Dorsolateral prefrontal cortex (tissue), 122 donors: ENCODE measurements at places on chromosomes 1 and 21. TPM values are rescaled to one million over a fixed set of nuclear protein-coding genes. Genes with fewer than 3 reads are reported as not detected.

Gene TFAP2E
- 7.3 TPM for total RNA-seq

Gene CASZ1
- total RNA-seq, result 2.1 TPM

Gene DISP3
- 16.9 TPM for total RNA-seq

Gene EXOC8
- total RNA-seq, result 20.4 TPM

Gene SF3B4
- total RNA-seq, result 30.3 TPM

Gene FOXD2
- 0.16 TPM for total RNA-seq

Gene KRTAP7-1
- total RNA-seq, result not detected

Gene SPATA6
- total RNA-seq, result 36.3 TPM

Gene SYTL1
- 0.88 TPM for total RNA-seq

Gene FLG2
- not detected for total RNA-seq

Gene WDR64
- total RNA-seq, result 1.2 TPM

Gene LIN28A
- total RNA-seq, result not detected

GRCh38 chr1:176033474-176033873 is 173.6 kb downstream of the COP1 start:
- no peak for DNase-seq

DNA sequence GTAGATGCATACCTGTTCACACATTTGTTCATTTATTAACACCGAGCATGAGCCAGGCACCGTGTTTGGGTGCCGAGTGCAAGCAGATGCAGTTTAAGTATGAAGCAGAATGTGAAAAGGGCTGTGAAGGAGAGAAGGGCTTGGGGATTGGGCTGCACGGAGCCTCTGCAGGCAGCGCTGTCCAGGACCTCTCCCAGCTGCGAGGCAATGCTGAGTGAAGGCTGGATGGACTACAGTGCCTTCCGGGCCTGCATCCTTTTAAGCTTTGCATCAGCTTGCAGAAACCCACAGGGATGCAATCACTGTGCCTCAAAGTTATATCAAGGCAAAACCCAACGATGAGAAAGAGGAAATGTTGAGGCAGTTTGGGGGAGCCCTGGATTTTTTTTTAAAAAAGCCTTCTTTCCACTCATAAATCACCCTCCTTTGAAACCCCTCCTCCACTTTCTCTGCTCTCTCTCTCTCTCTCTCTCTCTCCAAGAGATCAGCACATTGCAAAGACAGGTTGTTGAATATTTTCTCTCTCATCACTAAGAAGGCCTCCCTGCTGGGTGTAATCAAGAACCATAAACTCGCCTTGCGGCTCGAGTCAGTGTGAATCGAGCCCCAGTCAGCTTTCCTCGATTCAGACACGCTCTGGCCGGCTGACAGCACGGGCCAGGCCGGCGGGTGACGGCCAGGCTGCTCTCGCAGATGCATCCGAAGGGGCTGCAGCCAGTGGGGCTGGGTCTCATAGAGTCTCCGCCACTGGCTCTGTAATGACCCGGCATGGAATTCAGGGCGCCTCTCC is 89.2 kb upstream of the POU3F1 start:
- no peak for DNase-seq

- no peak for DNase-seq
Measured at GRCh38 chr21:42758721-42759593, 105.5 kb downstream of the PDE9A start.

GRCh38 chr1:197799271-197799670 is 24.0 kb upstream of the DENND1B start:
- DNase-seq, result no peak

DNA sequence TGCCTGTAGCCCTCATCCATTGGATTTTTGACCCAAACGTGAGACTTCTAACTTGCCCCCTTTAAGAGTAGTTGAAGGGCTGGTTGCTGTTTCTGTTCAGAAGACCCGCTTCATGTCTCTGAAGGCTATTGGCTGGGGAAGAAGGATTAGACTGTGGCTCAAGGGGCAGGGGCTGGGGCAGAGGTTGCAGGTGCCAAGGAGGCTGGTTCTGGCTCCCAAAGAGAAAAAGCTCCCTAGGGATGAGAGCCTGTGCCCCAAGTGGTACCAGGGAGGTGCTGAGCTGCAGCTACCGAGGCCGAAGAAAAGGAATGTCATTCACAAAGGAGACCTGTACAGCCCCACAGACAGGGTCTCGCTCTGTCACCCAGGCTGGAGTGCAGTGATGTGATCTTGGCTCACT is 5.8 kb downstream of the WNT3A start:
- no peak for DNase-seq

GRCh38 chr1:32221581-32221979 is 573 bp downstream of the TMEM234 start:
- DNase-seq, result no peak

DNA sequence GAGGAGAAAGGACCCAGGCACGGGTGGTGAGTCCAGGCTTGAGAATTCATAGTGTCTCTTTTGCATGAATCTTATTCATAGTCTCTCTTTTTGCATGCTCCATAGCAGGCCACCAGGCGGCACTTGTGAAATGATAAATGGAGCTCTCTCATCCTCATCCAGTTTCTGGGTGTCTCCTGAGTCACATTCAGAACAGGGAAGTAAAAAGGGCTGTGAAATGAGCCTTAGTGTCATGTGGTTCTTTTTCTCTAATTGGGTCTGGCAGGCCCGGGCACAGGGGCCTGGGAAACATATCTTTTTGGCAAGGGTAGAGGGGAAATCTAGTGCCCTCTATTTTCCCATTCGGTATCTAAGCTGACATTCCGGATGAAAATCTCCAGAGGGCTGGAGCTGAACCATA is 19.1 kb upstream of the NCF2 start:
- peak; percentile 74 for DNase-seq

- no peak for DNase-seq
Measured at GRCh38 chr1:1285102-1285571, 4.9 kb downstream of the SCNN1D start.

DNA sequence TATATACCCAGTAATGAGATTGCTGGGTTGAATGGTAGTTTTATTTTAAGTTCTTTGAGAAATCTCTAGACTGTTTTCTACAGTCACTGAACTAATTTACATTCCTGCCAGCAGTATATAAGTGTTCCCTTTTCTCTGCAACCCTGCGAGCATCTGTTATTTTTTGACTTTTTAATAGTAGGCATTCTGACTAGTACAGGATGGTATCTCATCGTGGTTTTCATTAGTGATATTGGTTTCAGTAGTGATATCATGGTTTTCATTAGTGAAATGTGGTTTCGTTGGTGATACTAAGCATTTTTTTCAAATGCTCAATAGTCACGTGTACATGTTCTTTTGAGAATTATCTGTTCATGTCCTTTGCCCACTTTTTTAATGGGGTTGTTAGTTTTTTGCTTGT is 316.8 kb downstream of the PTBP2 start:
- no peak for DNase-seq

GRCh38 chr1:40532844-40533424 is 1.5 kb downstream of the ZNF684 start:
- no peak for DNase-seq
